Cardiac septum (tissue), 1 donor: ENCODE measurements at places on chromosomes 4 and X.

DNA sequence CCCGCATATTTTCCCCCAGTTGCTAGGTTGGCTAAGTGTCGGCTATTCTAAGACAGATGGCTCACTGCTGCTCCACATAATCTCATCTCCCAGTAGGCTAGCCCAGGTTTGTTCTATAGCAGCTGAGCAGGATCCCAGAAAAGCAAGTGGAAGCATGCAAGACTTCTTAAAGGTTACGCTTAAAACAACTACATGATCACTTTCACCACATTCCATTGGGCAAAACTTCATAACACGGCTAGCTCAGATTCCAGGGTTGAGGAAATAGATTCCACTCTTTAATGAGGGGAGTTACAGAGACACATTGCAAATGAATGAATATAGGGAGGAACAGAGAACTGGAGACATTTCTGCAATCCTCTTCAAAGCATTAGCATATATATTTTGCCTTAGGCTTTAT lies 12.9 kb upstream of the RAB33B start:
- no peak for DNase-seq

- DNase-seq, result no peak
Measured at GRCh38 chr4:113153529-113154101, 104.2 kb downstream of the ANK2 start.

GRCh38 chr4:184510401-184510800 lies 36.1 kb upstream of the IRF2 start:
- no peak for DNase-seq

DNA sequence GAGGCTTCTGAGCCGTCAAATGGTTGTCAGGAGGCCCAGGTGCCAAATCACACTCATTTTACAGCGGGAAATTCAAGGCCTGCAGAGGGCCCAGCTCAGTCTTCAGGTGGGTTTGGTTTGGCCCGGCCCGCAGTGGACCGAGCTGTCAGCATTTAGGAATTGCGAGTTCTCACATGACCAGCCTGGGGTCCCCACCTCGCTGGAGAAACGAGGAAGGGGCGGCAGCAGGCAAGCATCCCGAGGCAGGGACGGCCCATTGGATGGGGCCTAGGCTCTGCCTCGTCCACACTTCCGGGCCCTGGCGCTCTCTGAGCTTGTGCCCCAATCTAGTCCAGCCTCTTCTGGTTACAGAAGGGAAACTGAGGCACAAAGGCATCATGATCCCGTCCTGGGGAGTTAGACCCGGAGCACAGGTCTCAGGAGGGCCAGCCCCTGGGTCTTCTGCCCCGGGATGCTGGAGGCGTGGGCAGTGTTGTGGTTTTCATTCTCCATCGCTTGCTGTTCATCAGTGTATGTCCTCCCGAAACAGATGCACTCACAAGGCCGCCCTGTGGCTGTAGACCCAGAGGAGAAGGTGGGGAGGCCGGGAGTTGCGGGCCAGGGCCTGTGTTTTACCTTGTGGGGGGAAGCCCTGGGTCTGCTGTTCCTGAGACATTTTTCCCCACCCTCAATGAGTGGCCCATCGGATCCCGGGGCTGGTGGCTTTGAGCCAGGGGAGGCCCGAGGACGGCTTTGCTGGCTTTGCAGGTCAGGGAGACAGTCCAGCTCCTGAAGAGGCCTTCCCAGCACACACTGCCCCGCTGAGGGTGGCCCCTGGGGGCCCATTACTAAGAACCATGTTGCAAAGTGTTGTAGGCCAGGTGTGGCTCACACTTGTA lies 8.9 kb downstream of the PSAPL1 start:
- peak; percentile 59 for DNase-seq

DNA sequence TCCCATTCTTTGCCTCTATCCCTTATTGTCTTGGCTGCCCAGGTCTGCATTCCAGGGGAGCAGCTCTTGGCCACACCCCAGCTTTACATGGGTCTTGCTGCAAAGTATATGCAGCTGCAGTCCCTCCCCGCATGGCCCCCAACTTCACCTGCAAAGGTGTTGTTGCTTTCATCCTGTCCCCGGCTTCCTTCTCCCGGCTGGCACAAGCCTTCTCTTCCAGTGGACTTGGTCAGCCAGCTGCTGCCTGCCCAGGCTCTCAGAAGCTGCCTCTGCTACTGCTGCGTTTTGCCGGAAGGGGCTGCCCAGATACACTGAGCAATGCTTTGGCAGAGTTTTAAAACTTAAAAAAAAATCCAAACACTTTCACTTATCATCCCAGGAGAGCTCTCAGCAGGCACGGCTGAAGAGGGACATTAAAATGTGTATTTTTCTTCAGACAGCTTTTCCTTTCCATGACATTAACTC lies 121.2 kb upstream of the PDLIM3 start:
- DNase-seq, result no peak

GRCh38 chr4:144778364-144778763 lies 132.4 kb downstream of the HHIP start:
- DNase-seq, result no peak

- no peak for DNase-seq
Measured at GRCh38 chr4:181966104-181966551, 277.1 kb upstream of the TENM3 start.

- DNase-seq, result no peak
Measured at GRCh38 chrX:133523526-133523925, 108.2 kb upstream of the GPC4 start.

GRCh38 chrX:2521092-2521926 lies 20.5 kb upstream of the DHRSX start:
- peak; percentile 69 for DNase-seq

DNA sequence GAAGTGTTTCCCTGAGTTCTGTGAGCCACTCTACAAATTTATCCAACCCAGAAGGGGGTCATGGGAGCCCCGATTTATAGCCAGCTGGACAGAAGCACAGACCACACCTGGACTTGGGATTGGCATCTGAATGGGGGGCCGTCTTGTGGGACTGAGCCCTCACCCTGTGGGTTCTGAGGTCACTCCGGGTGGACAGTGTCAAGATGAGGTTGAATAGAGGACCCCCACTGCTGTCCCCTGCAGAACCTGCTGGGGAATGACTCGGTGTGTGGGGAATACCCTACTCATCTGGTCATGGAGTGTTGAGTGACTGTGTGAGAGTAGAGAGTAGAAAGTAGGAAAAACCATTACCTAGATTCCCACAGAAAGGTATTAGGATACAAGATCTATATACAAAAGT lies 67.5 kb downstream of the ZFYVE28 start:
- peak; percentile 4 for DNase-seq

DNA sequence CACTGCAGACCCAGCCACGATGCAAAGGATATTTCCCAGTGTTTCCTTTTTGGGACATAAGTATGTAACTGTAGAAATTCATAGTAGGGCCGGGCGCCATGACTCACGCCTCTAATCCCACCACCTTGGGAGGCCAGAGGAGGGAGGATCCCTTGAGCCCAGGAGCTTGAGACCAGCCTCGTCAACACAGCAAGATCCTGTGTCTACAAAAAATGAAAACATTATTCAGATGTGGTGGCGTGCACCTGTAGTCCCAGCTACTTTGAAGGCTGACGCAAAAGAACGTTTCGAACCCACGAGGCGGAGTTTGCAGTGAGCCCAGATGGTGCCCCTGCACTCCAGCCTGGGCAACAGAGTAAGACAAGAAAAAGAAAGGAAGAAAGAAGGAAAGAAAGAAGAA lies 49.2 kb downstream of the CRLF2 start:
- DNase-seq, result peak; percentile 6

DNA sequence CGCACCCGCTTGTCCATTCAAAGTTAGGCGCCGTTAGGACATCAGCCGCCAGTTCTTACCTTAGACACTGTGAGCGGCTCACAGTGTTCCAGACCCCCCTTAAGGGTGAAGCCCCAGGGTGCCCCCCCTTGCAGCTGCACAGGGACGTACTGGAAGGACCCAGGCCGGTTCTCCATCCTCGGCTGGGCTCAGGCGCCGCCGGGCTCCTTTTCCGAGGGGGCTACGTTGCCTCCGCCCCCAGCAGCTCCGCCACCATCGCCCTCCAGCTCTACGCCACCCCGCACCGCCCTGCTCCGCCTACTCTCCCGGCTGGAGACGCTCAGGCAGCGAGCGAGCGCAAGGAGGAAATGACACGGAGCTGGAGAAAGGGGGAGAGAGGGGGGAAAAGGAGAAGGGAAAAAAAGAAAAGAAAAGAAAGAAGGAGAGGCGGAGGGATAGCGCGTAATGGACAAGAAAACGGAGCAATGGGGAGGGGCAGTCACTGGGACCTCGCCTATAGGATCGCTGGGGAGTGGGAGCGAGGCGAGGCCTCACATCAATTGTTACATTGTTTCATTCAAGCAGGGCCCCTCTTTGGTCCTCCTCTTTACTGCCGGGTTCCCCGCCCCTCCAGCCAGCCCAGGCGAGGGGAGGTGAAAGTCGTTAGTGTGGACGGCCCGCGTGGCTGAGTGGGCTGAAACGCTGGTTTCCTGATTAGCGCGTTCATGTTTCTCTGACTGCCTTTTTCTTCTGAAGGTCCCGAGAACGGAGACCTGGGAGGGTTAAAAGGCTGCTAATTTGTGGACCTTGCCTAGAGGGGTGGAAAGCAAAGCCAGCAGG lies at the start of gene SHROOM4:
Gene SHROOM4 (minus strand): TSS at position 352 of the 819 bp plus-strand sequence. CDS start 176 bp downstream, at position 176.
- DNase-seq, result no peak
